Stimulated activated CD4-positive, alpha-beta T cell treated with anti-CD3 and anti-CD28 coated beads, Interleukin-4, amount 100 ng/mL, for 4 hours (primary cell): ENCODE measurements at places on chromosomes 16 and 17.

DNA sequence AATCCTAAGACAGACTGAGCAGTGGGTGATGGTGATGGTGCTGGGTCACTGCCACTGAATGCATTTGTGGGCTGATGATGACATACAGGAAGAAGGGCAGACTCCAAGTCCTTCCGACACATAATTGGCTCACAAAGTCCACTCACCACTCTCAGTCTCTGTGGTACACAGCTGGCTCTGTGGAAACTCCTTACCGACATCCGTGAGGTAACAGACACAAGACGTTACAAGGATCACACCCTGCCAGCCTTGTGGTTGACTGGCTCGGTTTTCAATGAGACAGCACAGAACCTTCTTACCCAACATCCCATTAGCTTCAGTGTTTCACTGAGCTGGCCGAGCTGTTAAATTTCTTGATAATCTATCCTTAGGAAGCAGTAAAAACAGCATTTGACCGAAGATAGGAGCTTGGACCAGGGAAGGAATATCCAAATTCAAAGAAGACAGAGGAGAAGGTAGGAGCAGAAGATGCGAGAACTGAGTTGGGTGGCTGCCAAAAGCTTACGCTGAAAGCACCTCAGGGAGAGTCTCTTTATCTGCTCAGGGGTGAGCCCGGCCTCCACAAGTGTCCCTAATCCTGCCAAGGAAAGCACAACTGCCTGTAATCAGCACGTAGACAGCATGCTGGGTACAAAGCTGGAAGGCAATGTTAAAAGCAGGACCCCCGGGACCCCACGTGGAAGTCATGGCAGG lies 5.5 kb upstream of the MXRA7 start:
- DNase-seq: no peak

DNA sequence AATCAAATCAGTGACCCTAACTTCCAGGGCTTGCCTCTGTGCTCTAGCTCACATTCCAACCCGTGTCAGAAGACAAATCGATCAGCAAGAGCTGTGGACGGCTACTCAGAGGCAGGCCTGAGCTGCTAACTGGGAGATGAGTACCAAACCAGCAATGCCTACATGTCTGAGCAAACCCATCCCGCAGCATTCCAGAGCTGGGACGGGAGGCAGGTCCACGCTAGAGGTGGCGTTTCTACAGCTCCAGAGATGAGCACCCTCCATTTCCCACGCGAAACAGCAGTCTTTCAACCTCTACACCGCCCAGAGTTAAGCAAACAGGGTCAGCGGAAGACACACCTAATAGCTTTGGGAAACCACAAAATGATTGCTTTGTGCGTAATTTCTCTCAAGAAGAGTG lies 6.5 kb downstream of the NXN start:
- no peak for DNase-seq

DNA sequence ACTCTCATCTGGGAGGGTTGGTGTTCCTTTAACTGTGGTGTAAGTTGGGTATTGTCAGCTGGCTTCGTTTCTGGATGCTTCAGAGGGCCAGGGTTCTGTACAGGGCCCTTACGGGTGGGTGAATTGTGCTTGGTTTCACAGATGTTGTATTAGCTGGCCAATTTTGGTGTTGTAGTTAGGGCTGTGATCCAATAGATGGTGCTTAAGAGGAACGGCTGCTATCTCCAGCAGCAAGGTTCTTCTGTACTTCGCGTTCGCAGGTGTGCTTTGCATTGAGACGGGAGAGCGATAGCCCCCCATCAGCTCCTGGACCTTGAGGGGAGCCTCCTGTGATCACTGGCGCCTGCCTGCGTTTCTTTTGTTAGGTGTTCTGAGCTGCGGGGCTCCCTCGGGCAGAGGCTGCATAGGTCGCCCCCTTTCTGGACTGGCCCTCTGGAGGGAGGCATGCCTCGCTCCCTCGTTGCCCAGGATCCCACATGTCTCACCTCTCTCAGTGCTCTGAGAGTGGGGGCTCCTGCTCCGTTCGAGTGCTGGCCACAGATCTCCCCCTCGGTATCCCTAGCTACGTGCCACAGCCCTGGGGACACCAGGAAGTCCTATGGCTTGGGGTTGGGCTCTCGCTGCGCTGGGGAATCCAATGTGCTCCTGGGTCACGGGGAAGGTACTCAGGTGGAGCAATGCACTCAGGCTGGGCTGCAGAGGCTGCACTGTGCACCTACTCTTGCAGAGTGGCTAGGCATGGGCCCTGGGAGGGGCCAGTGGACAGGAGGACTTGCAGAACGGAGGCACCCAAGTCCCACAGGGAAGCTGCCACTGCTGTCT lies 837 bp upstream of the PRDM7 start:
- no peak for DNase-seq

DNA sequence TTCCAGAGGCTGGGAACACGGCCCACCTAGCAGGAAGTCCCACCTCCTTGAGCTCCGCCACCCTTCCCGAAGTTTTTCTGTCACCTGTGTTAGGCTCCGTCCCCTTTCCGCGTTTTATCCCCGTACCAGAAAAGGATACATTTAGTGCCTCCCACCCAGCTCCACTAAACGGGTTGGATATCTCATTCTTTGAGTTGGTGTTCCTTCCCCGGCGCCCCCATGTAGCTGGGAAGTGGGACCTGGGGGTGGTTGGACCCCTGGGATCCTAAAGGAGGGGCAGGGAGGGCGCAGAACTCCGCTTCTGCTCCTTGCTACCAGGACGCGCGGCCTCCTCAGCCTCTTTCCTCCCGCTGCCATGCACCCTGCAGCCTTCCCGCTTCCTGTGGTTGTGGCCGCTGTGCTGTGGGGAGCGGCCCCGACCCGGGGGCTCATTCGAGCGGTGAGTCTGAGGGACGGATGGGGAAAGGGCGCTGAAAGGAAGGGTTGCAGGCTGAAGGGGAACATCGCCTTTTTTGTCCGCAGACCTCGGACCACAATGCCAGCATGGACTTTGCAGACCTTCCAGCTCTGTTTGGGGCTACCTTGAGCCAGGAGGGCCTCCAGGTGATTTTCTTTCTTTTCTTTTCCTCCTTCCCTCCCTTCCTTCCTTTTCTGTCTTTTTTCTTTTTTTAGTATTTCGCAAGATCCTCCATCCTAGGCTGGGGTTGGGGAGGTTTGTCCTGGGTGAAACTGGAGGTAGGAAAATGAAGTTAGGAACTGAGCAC lies 669 bp downstream of the RNF167 start:
- peak; percentile 34 for DNase-seq
